ENCODE measurements at places on chromosomes 5 and 9.

DNA sequence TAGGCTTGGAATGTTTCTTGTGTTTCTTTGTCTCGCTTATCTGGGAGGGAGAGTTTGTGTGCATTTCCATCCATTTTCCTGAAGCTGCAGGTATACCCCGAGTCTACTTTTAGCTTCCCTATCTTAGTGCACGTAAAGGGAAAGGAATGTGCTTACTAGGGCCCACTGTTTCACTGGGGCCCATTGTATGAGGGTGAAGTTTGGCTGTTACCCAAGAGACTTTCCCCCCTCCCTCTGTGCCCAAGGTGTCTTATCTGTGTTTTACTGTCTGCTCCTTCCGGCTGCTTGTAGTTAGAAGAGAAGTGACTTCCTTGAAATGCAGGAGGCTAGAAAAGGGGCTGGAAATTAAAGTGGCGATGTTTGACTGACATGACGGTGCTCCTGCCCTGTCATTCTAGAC lies 12.1 kb upstream of the BTNL3 start:
- DNase-seq = no peak

DNA sequence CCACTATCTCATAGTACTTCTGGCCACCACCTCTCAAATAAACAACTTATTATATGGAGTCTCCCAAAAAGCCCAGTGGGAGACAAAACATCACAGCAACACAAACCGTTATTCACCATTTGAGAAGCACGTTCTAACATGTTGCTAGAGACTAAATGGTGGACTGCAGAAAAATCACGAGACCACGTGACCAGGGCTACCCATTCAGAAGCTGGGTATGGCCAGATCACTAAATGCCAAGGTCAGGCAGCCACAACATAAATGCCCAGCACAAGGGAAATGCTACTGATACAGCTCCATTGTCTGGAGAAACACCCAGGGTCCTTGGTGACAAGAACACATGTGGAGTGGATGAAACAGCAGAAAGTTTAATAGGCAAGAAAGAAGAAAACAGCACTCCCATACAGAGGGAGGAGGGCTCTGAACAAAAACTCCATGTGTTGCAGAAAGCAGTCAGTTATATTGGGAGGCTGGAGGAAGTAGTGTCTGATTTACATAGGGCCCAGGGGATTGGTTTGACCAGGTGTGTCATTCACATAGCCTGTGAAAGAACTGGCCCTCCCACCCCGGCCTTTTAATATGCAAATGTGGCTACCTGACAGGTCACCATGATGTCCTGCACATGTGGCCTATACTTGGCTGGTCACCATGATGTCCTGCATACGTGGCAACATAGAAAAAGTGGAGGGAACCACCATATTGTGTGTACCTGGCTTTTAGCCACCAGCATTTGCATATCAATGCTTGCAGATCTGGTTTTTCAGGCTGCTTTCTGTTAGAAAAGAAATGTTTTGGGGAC lies 97.2 kb downstream of the TRIM36 start:
- DNase-seq = no peak

DNA sequence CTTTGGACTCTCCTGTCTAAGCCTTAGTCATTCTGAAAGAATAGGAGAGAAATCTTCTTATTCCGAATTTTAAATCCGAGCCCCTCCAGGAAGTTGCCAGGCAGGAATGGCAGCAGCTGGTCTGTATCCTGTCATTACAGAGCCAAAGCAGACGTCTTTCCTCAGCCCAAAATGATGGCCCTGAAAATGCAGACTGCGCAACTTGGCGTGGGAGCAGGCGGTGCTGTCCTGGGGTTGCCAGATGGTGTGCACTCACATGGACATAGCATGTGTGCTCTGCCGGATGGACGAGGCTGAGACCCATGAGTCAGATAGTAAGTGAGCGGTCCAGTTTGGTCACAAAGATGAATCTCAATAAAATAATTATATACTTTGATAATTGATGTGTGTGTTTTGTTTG lies 410.4 kb downstream of the KCTD16 start:
- no peak for DNase-seq

- DNase-seq = no peak
These were observed 45.8 kb upstream of the CLK4 start for GRCh38 chr5:178672630-178673029.

DNA sequence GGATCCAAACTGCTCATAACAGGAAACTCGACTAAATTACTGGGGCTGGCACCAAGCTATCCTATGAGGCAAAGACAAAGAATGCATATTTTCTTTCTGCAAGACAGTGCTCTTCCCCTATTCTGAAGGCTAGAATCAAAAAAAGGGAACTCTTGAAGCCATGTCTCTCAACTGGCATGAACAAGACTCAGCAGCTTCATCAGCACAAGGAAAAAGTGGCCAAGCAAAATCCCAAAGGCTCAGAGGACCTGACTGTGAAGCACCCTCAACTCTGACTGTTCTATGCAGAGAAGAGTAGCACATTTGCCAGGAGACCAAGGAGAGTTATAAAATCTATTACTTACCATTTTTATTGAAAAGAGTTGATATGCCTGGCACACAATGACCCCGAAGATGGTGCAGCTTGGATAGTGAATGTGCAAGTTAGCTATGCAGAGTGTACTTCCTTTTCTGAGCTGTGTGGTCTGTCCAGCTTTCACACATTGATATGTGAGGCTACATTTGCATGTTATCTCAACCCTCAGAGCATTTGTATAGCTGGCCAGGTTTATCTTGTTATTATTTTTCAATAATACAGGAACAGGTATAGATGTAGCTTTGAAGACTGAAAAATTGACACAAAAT lies 51.0 kb upstream of the FYB1 start:
- no peak for DNase-seq

DNA sequence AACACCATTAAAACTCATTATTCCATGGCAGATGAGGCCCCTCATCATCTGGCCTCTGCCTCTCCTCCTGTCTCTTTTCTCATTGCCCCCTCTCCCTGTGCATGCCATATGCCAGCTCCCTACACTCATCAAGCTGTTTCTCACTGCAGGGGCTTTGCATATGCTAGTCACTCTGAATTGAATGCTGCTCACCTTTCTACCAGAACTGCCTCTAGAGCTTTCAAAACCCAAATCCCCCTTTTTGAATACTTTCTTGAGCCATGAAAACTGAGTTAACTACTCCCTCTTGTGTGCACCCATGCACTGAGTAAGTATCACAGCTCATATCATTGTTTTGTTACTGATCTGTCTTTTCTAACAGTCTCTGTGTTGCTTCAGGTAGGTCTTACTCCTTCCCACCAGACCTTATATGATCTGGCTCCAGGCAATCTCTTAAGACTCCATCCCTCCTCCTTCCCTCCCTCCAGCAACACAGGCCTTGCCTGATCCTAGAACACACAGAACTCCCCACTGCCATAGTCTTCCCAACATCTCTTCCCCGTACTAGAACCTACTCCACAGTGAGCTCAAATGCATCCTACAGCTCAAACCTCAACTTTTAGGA lies 60.5 kb downstream of the ASTN2 start:
- no peak for DNase-seq

DNA sequence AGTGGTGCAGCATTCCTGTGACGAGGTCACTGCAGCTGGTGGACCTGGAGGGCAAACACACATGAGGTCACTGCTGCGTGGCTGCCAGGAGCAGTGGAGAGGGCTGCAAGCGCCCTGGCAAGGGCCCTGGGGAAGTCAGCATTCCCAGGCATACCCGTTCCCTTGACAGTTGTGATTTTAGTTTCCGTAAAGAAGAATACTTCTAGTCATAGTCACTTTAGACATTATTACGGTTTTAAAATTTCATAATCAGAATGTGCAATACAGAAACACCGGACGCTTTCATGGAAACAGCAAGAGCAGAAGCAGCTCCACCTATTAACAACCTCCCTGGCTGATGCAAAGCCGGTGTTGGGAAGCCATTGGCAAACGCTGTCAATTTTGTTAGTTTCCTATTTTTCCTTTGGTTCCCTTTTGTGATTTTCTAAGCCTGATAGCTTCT lies 129.8 kb downstream of the GADD45G start:
- no peak for DNase-seq

GRCh38 chr9:83056174-83056573 lies 6.8 kb downstream of the RASEF start:
- DNase-seq = no peak

DNA sequence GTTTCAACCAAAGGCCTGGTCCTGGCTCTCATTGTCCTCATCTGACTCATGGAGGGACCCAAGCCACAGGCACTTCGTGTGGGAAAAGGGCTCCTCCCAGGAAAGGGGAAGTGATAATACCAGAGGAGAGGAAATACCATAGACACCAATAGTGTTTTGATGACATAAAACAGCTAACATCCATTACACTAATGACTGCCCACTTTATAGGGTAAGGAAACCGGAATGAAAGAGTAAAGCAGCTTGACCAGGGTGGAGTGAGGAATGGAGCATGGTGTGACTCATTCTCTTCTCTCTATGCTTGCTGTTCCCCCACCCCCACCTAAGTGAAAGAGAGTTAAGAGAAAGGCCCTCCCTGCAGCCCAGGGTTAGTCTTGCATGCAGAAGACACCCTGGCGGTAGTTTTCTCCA lies 67.4 kb upstream of the HRH2 start:
- peak; percentile 22 for DNase-seq

DNA sequence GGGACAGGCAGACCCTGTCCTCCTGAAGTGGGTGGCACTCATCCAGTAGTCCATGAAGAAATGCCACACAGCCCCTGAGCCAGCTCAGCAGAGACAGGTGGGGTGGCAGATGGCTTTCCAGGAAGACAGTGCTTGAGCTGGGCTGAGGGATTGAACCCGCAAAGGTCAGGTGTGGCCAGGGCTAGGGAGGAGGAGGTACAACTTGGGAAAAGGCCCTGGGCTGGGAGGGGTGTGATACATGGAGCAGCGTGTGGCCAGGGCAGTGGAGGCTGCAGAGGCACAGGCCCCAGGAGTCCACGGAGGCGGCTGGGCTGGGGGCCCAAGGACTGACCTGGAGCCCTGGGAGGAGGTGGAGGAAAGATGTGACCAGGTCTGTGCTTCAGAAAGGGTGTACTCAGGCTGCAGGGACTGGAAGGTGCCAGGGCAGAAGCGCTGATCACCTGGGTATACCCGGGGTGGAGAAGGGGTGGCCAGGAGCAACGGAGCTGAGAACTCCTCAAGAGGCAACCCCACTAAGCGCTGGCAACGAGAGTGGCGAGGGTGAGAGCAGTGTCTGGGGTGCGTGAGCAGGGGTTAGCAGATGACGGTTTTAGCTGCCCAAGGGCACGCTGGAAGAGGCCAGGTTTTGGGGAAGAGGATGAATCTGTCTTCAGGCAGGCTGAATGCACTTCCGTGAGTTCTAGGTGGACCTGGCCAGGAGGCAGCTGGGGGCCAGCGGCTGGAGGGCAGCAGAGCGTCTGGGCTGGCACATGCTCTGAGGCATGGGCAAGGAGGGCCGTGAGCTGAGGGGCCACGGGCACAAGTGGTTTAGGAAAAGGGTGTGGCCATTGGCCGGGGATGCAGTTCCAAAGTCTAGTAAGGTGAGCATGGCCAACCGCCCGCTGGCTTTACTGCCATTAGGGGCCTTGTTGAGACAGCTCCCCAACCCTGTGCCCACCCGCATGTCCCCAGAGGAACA lies 3.9 kb upstream of the RABL6 start:
- no peak for DNase-seq

- no peak for DNase-seq
These were observed 4.7 kb downstream of the APC start for GRCh38 chr5:112742424-112742823.

DNA sequence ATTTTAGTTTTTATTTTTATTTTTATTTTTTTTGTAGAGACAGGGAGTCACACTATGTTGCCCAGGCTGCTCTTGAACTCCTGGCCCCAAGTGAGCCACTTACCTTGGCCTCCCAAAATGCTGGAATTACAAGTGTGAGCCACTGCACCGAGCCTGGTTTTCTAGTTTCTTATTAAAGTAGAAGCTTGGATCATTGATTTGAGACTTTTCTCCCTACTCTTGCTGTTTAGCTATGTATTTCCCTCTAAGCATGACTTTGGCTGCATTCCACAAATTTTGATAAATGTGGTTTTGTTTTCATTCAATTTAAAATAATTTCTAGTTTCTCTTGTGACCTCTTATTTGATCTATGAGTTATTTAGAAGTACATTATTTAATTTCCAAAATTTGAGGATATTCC lies 10.4 kb downstream of the SNX2 start:
- DNase-seq = no peak

DNA sequence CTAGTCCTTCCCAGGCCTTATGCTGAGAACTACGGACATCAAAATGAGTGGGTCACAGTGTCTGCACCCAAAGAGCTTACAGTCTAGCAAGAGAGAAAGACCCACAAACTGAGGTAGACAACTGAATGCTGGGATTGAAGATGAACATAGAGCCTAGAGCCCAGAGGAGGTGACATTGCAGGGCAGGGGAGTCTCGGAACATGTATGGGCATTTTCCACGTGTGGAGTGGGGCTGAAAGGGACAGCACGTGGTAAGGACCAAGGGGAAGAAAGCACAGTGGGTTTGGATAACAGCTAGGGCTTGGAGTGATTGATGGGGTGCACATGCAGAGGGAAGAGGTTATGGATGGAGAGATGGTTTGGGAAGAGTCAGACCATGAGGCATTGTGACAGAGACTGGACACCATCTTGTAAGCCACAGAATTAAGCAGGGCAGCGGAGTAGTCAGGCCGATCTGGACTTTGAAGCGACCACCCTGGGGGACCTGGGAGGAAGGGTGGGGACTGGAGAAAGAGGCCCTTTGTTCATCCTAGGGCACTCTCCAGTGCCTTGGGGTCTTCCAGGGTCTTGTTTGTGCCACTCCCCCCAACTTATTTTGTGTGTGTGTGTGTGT lies 47.5 kb upstream of the SH3PXD2B start:
- DNase-seq = no peak

GRCh38 chr9:69571032-69571431 lies 101.1 kb downstream of the APBA1 start:
- no peak for DNase-seq

- peak; percentile 30 for DNase-seq
These were observed 2.5 kb upstream of the WHRN start for GRCh38 chr9:114507726-114508125.

GRCh38 chr5:34719029-34719428 lies 62.9 kb downstream of the RAI14 start:
- DNase-seq = no peak

GRCh38 chr5:179325296-179326031 lies 19.8 kb downstream of the ADAMTS2 start:
- no peak for DNase-seq

GRCh38 chr5:177109810-177110209 lies 23.1 kb downstream of the FGFR4 start:
- no peak for DNase-seq

DNA sequence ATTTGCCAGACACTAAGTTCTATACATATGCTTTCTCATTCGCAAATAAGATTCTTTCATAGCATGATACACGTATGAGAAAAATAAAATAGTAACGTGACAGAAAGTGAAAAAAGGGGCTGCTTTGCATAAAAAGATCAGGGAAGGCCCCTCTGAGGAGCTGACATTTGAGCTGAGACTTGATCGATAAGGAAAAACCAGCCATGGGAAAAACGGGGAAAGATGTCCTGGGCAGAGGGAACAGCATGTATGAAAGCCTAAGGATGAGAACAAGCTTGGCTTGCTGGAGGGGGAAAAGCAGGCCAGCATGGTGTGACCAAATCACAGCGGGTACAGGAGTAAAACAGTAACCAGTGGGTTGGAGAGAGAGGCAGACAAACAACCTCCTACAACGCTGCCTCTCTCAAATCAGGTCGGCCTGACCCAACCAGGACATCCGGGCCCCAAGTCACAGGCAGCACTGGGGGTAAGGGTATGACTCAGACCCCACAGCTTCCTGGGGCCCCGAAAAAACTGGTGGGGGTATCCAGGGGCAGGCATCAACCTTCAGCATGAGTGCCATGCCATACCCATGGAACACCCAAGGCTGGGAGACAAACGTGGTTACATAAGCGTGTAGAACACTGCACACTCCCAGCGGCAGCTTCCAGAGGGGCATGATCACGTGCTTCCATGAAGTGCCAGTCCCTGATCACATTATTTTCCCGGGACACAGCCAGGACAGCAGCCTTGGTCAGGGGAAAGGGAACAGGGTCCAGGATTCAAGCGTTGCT lies 2.2 kb downstream of the TNIP1 start:
- DNase-seq = no peak

Measured in iris pigment epithelial cell (primary cell).